Renal pelvis (tissue), 12 donors: ENCODE measurements at places on chromosomes 3 and 15. TPM values are rescaled to one million over a fixed set of nuclear protein-coding genes. Genes with fewer than 3 reads are reported as not detected.

Gene MST1R
- 1.00 TPM for polyA plus RNA-seq

Gene C3orf85
- 16.6 TPM for polyA plus RNA-seq

Gene CPOX
- 21.4 TPM for polyA plus RNA-seq

Gene IL20RB
- polyA plus RNA-seq = 0.68 TPM

Gene CNTN6
- 3.7 TPM for polyA plus RNA-seq

Gene CLSTN2
- 1.8 TPM for polyA plus RNA-seq

Gene SNX22
- 1.3 TPM for polyA plus RNA-seq

Gene ZNF619
- polyA plus RNA-seq = 7.6 TPM

Gene PLA2G4F
- 37.4 TPM for polyA plus RNA-seq
